ENCODE measurements at places on chromosomes 16 and 17.

DNA sequence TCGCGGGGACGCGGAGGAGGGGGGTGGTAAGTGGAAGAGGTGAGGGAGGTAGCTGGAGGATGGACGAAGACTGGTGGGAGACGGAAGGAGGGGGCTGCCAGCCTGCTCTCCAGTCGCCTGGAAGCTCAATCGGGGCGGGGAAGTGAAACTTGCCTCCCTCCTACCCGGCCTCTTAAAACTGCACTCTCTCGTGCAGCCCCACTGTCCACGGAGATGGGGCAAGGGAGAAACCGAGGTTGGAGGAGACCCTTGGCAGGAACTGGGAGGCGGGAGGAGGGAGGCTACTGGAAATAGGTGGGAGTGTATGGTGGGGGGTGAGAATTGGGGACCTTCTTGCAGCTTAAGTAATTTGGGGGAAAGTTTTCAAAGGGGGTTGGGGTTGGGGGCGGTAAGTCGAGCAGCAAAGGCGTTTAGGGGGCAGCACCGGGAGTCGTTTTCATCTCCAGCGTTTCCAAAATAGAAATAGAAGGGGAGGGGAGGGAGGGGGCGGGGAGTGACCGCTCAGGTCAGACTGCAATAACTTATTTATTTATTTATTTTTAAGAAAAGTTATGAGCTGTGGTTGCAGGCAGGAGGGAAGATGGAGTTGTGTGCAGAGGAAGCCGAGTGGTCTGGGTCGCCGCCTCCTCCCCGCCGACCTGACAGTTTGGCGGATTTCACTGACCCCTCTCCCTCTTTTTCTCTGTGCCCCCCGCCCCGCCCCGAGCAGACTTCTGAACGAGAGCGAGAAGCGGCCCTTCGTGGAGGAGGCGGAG, 1.4 kb downstream of the SOX9 start:
- DNase-seq = peak; percentile 16

GRCh38 chr16:10820546-10820945, 2.0 kb upstream of the TVP23A start:
- no peak for DNase-seq

DNA sequence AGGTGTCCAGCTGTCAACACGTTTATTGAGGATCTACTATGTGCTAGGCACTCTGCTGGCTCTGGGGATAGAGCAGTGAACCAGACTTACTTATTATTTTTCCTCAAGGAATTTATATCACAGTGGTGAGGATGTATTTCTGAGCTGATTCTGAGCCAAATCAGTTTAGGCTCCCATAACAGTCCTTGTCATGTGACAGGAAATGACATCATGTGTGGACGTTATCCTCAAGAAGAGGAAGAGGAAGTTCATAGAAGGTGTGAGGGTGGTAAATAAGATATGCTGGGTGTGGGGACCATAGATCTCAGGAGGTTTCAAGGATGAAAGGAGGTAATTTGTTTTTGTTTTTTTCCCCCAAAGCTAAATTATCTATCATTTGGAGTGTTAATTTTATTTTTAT, 873.5 kb upstream of the EEF2KMT start:
- no peak for DNase-seq

- no peak for DNase-seq
These were observed 247.9 kb downstream of the SEC14L1 start for GRCh38 chr17:77388384-77389306.

GRCh38 chr17:4510618-4510941, 11.9 kb downstream of the SPNS2 start:
- no peak for DNase-seq

DNA sequence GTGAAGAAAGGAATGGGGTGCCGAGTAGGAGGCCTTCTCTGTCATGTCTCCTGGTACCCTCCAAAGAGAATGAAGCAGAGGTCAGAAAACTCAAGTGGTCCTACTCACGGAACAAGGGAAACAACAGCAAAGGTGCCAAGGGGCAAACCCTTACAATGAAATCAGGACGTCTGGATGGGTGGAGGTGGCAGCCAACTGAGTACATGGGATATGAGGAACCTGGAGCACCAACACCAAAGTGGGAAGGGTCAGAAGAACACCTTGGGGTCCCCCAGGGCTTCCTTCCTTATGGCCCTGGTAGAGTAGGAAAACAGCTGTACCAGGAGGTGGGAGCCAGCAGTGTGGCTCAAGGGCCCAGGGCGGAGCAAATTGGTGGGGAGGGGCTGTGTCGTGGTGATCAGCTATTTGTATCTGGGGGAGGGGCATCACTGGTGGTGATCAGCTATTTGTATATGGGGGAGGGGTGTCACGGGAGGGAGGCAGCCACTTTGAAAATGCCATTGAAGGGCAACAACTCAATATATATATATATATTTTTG, 643 bp downstream of the HIGD1B start:
- DNase-seq = no peak

DNA sequence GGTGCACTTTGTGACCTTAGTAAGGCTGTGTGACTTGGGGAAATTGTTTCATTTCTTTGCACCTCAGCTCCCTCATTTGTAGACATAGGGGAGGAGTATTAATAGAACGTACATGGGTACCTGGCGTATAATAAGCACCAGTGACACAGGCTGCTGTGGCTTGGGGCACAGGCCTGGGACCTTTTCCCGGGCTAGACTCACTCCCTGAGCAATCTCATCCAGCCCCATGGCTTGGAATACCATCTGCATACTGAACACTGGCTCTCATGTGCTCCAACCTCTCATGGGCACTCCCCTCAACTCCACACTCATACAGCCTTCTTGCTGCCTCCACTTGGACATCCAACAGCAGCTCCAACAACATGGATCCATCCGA, 41.0 kb upstream of the MRPS23 start:
- DNase-seq = no peak

DNA sequence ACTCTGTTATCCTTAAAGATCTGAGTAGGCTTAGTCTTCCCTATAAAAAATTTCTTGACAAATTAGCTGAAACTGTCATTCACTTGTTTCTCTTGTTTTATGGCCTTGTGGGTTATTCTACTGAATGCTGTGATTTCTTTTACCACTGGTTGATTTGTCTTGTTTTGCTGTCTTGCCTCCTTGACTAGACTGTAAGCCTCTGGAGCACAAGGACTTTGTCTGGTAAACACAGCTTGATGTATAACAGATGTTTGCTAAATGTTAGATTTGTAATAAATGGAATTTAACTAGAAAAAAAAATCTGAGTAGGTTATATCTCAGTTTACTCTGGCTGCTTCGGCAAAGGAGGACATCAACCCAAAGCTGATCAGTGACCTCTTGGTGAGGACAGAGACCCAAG, 21.6 kb downstream of the VAC14 start:
- no peak for DNase-seq

DNA sequence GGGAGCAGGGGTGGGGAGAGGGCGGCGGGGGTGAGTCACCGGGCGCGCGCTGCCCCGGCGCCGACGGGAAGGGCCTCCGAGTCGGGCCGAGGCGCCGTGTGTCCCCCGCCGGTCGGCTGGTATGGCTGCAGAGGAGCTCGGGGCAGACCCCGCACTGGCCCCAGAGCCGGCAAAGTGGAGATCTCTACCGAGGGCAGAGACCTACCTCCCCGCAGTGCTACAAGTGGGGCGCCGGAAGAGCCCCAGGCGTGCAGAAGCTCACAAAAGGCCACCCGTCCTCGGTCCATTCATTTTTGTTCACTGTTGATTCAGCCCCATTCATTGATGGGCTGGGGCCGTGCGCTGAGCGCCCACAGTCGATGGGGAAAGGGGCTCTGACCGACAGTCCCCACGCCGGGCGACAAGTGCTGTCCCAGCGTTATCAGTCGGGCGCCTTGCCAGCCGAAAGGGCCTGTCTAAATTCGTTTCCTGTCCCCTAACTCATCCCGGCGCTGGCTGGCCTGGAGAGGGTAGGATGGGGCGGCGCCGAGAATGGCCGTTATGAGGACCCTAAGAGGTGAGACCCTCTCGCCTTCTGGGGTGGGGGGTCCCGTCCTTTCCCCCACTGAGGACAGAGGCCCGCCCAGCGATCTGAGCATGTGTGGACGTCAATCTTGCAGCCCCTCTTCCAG, 709 bp upstream of the ENO3 start:
- DNase-seq = no peak

- no peak for DNase-seq
These were observed 155.5 kb downstream of the ZNF423 start for GRCh38 chr16:49700251-49701064.

GRCh38 chr17:760371-760770, 8.3 kb upstream of the GEMIN4 start:
- DNase-seq = no peak

DNA sequence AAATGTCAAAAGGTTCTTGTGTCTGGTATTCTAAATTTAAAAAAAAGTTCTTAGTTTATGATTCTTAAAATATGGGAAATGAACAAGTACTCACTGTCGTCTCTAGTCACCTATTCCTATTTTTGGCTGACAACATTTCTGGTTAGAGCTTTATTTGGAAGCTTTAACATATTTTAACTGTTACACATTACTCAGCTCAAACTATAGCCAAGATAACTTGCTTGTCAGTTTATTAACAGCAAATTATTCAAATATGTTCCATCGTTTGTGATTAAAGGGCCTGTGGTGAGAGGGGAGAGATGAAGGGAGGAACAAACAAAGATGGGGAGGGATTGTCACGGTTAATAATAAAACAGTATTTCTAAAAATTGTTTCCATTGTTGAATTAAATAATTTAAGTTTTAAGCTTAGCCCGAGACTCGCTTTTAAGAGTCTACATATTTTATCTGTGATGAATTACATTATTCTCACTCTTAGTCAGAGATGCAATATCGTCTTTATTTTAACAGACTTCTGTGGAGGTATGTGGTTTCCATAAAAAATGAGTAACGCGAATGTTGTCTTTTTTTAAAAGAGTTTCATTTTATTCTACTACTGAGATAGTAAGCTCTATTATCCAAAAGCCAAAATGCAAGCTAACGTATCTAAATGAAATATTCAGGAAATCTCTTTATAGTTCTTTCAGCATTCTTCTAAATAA, 321.9 kb upstream of the PMFBP1 start:
- no peak for DNase-seq

GRCh38 chr17:81536299-81537290, 8.4 kb downstream of the FSCN2 start:
- no peak for DNase-seq

DNA sequence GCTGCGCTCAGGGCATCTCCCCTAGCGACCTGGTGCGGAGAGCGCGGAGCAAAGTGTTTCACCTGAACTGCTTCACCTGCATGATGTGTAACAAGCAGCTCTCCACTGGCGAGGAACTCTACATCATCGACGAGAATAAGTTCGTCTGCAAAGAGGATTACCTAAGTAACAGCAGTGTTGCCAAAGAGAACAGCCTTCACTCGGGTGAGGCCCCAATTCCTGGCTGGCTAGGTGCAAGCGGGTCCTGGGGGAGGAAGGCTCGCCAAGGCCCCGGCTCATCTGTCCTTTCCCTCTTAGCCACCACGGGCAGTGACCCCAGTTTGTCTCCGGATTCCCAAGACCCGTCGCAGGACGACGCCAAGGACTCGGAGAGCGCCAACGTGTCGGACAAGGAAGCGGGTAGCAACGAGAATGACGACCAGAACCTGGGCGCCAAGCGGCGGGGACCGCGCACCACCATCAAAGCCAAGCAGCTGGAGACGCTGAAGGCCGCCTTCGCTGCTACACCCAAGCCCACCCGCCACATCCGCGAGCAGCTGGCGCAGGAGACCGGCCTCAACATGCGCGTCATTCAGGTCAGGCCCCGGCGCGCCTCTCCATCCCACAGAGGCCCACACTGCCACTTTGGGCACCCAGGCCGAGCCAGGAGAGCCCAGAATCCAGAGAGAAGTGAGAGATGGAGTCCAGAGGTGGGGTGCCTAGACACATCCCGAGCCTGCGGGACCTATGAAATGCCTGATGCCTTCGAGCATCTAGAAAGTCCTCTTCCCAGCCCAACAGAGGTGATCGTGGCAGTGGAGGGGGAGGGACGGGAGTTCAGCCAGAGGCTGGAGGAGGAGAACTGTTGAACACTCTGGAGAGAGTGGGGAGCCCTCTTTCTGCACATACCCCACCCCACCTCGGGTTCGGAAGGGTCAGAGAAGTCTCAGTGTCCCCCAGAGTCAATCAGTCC, 3.3 kb downstream of the LHX1 start:
- DNase-seq = no peak

DNA sequence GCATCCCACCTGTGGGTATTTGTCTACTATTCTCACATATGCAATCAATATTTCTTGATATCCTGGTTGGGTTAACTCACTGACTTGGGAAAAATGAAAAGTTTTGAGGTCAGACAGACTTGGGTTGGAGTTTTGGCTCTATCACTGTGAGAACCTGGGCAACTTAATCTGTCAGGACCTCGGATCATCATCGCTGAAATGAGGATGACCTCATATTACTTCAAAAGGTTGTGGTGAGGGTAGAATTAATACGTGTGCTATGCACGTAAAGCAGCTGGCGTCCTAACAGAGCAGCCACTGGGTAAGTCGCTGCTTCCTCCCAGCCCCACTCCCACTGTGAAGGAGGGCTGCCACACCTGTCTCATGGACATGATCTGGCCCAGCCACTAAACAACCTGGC, 57.3 kb downstream of the COG7 start:
- DNase-seq = no peak

DNA sequence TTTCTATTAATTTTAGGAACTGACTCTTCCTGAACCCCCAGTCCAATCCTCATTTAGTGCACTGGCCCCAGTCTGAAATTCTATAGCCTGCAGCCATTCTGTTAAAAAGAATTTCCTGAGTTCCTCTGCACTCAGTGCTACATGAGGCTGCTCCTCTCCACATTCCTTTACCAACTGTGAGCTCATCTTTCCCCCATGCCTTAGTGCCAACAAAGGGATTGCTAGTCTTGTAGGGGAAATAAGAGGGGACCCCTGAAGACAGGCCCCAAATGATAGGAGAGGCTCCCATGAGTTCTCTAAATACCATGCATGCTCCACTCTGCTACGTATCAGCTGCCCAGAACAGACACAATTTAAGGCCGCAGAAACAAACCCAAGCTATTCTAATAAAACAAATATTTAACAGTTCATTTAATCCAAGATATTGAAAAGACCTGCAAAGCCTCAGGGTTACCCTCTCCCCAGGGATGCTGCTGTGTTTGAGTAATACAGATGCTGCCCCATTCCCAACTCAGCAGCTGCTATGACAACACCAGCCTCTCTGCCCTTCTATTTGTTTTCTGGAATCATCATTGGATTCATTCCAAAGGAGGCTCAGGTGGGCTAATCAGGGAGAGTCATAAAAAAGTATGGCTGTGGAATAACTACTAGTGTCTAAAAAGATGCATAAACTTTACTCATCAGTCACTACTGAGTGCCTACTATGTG, 228.5 kb downstream of the TOX3 start:
- no peak for DNase-seq

GRCh38 chr17:17506893-17507464, 10.8 kb upstream of the RASD1 start:
- DNase-seq = no peak

GRCh38 chr17:27968206-27968732, 74.2 kb upstream of the NLK start:
- no peak for DNase-seq

DNA sequence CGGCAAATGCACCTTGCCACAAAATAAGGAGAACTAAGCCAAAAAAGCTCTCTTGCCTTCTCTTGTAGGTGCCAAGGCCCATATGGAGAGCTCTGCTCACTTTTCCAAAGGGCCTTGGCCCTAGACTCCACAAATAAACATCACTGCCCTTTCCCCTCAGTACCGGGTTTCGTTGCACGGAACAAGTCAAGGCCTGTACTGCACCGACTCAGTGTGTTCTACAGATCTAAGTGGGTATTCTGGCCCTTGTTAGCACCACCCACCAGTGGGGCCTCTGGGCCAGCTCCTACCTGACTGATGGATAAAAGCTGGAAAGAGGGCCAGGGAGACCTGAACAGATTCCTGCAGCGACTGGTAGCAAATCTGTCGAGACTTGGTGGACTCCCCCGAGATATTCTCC, 43.7 kb upstream of the GSG1L start:
- DNase-seq = peak; percentile 37

Measured in mammary epithelial cell (primary cell).